Activated naive CD4-positive, alpha-beta T cell treated with anti-CD3 and anti-CD28 coated beads, Interleukin-2, amount 50 U/mL, for 16 hours (primary cell): ENCODE measurements at places on chromosomes 1 and 21.

DNA sequence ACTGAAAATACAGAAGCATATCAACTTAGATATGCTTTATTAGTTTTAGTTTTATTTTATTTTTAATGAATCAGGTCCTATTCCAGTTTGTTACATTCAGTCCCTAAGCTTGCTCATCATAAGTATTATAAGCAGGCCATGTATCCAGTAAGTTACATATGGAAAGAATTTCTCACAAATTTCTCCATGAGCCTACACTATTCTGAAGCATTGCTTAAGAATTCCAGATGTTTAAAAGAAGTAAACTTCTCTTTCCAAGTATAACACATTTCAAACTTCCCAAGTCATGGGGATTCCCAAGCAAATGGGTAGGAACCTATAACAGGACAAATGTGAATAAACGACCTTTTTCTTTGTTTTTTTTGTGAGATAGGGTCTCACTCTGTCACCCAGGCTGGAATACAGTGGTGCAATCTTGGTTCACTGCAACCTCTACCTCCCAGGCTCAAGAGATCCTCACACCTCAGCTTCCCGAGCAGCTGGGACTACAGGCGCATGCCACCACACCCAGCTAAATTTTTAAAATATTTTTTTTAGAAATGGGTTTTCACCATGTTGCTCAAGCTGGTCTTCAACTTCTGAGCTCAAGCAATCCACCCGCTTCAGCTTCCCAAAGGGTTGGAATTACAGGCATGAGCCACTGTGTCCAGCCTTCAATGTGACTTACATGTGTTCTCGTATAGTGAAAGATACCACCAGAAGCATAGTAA, 39.0 kb downstream of the ST7L start:
- DNase-seq: no peak

GRCh38 chr1:219927298-219927955, 930 bp downstream of the SLC30A10 start:
- no peak for DNase-seq

- no peak for DNase-seq
These were observed 64.6 kb downstream of the KDM1A start for GRCh38 chr1:23083714-23084480.

DNA sequence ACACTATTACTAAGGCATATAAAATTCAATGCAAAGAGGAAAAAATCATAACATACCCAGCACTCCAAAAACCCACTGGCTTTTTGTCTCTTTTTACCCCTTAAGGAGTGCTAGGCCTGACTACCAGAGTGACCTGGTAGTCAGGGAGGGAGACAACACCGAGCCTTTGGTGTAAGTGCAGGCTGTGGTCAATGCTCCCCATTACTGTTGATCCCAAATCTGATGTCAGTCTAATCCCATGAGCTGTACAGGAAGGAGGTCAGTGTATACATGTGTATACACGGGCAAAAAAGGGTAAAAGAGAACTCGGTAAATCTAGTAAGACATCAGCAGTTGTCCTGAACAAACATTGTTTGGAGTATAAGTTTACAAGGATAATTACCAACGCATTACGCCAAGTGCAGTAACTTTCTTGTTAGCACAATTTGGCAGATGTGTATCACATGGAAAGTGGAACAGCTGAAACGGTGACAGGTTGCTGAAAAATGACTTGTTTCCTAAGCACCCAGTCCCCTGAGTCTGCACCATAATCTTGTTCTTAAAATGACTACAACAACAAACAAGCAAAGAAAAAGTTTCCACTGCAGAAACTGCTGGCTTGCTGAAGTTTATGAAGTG, 217.9 kb downstream of the KCNH1 start:
- no peak for DNase-seq

DNA sequence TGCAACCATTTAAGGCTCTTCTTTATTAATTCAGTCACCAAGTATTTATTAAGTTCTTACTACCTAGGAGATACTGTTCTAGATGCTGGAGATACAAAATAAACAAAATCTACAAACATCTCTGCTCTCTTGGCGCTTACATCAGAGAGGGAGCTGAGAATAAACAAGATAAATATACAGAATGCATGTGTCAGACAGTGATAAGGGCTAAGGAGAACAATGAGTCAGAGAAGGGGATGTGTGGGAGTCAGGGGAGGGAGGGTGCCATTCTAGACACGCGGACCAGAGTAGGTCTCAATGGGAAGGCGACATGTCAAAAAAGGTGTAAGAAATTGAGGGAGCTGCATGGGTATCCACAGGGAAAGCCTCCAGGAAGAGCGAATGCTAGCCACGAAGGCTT, 393.2 kb downstream of the RWDD3 start:
- no peak for DNase-seq

DNA sequence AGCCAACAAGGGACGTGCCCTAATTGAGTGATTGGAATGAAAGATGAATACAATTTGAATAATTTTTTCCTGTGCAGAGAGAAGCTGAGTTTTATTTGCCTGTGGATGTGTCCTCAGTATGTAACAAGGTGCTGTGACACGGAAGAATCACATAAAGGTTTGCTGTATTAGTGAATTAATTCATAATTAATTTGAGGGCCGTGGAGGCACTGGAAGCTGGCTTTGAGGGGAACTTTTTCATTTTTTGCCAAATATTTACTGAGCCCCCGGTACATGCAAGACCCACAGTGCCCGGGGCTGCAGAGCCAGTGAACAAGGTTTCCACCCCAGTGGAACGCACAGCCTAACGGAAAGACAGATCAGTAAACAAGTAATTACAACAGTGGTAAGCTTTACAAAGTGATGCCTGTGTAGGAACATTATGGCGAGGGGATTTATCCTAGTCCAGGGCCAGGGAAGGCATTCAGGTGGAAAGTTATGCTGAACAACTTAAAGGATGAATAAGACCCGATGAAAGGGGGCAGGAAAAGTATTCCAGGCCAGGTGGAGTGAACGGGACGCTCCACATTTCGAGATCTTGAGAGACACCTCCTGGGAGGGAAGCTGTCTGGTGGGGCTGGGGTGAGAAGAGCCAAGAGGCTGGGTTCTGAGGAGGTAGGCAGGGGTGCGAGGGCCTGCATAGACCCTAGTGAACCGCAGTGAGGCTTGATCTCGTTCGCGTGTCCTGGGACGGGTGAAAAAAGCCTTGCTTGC, 773 bp upstream of the RCC2 start:
- no peak for DNase-seq

DNA sequence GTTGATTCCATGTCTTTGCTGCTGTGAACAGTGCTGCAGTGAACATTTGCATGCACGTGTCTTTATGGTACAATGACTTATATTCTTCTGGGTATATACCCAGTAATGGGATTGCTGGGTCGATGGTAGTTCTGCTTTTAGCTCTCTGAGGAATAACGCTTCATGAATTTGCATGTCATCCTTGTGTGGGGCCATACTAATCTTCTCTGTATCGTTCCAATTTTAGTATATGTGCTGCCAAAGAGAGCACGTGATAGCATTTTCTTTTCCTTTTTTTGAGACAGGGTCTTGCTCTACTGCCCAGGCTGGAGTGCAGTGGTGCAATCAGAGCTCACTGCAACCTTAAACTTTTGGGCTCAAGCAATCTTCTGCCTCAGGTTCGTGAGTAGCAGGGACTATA, 24.9 kb upstream of the MAP1LC3C start:
- no peak for DNase-seq

- DNase-seq: no peak
These were observed 9.7 kb downstream of the PTGS2 start for GRCh38 chr1:186670297-186671135.

- DNase-seq: no peak
These were observed 3.3 kb downstream of the CASZ1 start for GRCh38 chr1:10793129-10793651.

GRCh38 chr1:112744009-112744578, 29.0 kb upstream of the PPM1J start:
- no peak for DNase-seq

GRCh38 chr1:208216806-208217205, 27.4 kb downstream of the PLXNA2 start:
- DNase-seq: no peak

DNA sequence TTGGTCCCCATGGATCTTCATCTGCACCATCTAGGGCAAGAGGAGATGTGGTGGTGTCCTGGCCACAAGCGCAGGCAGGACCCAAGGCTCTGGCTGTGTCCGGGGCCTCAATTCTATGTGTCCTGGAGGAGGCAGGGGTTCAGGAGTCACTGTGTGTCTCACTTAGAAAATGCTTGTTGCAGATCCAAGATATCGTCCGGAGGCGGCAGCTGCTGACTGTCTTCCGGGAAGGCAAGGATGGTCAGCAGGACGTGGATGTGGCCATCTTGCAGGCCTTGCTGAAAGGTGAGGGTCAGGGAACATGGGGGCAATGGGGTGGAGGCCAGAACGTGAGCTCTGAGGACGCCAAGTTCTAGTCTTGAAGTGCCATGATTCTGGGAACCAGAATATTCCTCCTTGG, 29.1 kb downstream of the TRPM2 start:
- no peak for DNase-seq

GRCh38 chr21:46171585-46171984, 12.7 kb downstream of the SPATC1L start:
- no peak for DNase-seq

DNA sequence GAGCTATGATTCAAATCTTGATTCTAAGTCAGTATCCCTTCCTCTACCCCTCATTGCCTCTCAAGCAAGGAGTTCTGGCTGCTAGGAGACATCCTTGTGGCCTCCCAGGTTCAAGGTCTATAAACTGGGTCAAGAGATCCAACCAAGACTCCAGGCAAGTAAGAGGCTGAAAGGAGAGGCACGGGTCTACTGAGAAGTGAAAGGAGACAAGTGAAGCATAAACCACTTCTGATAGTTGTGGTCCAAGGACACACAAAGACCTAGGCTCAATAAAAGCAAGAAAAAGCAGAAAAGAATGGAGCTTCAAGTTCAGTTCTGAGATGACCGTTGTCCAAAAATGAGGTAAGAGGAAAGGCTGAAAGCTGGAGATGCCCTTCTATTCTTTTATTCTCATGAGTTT, 17.8 kb upstream of the PPP2R5A start:
- DNase-seq: no peak

DNA sequence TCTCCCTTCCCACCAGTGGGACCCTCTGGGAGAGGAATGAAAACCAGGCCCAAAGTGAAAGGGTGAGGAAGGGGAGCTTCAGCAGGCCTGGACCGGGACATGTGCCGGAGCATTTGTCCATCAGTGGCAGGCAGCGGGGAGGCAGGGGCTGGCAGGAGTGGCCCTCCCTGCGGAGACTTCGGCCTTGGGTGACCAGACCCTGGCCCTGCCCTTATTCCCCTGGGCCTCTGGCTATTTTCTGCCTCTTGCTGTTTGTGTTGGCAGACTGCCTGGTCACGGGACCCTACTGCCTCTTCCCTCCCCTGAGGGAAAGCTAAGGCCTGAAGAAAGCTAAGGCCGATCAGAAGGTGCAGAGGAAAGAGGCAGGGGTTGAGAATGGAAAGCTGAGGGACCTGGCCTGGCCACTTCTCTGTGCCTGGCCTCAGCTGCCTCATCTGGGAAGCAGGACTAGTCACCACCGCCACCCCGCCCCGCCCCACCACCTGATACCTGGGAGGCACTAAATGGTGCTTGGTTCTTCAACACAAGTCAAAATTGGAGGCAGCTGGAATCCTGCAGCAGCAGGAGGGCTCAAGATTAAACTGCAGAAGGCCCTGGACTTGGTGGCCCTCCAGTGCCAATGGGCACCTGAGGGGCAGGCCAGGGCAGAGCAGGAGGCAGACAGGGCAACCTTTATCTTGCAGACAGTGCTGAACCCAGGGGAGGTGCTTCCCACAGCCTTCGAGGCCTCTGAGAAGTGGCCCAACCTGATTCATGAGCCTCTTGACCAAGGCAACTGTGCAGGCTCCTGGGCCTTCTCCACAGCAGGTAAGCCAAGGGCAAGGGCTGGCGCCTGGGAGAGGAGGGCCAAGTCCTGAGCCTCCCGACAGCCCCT, 7.9 kb downstream of the TINAGL1 start:
- DNase-seq: no peak

DNA sequence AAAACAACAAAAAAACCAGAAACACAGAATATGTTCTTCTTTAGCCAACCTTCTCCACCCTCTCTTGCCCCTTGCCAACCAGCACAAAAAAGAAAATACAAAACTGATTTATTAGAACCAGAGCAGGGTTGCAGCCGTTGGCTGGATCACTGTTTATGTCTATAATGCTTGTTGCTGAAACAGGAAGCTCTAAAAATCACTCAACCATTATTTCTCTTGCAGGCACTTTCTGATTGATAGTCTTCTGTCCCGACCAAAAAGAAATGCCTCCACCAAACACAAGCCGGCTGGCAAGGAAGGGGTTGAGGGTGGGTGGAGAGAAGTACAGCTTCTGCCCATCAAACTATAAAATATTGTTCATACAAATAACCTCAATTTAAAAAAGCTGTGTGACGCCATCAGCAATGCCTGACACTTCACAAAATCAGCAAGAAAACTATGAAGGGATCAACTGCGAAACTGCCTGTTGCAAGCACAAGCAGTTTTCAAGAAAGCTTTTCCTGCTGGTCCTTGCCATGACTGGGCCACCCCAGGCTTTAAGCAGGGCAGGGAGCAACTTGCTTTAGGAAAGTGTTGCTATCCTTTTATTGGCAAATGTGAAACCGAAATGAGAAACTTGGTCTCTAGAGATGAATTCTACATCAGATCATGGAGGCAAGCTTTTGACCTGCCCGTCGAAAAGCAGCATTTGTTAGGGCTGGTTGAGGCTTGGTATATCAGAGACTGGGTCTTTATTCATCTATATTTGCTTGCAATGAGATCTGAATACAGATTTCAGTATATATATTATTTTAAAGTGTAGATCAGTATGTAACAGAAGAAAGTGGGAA, 174.2 kb downstream of the RUNX1 start:
- no peak for DNase-seq
